Fibroblast of upper back skin (primary cell): ENCODE measurements at places on chromosomes 3 and 15.

- no peak for DNase-seq
Measured at GRCh38 chr3:20055842-20056241, 15.6 kb downstream of the KAT2B start.

GRCh38 chr3:45275006-45275704 is 49.1 kb upstream of the TMEM158 start:
- DNase-seq = no peak

- no peak for DNase-seq
Measured at GRCh38 chr3:138696666-138697370, 88.2 kb downstream of the FAIM start.

DNA sequence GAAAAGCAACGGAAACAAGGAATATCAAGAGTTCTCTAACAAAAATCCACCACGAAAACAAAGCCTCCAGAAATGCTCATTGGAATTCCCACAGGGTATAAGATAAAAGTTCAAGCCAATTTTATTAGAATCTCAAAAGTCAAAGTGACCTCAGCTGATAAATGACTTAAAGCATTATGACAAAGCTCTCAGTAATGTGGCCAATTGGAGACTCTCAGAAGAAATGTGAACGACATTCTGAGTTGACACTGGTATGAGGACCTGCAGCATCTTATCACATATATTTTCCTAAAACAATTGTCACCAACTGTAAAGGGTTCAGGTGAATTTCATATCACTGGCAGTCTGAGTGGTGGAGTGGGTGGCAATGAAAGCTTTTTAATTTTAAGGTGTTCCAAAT is 199.1 kb downstream of the FOXP1 start:
- DNase-seq = peak; percentile 39

GRCh38 chr3:143122089-143122430 is 2.5 kb downstream of the CHST2 start:
- no peak for DNase-seq

- DNase-seq = no peak
Measured at GRCh38 chr3:122825460-122825859, 30.6 kb downstream of the SLC49A4 start.

- no peak for DNase-seq
Measured at GRCh38 chr3:8486936-8487335, 14.7 kb upstream of the LMCD1 start.

- DNase-seq = peak; percentile 37
Measured at GRCh38 chr3:57646723-57647122, 46.2 kb downstream of the DENND6A start.

GRCh38 chr3:107271787-107272387 is 105.4 kb upstream of the CCDC54 start:
- peak; percentile 53 for DNase-seq

- no peak for DNase-seq
Measured at GRCh38 chr3:25648925-25649830, 15.5 kb downstream of the TOP2B start.

DNA sequence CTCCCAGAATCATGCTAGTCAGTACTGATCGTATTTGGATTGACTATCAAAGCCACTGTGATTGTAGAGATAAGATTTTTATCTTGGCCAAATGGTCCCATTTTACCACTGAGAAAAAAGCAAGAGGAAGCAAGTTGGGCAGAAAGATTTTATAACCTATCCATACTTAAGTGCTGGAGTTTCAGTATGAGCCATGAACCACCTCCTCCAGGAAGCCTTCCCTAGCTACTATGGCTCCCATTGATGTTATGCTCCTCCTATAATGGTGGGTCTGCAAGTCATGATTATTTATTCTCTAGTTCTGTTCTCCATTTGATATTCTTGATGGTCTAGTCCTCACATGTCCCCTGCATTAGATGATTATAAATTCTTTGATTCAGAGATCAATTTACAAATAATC is 6.6 kb downstream of the MEGF11 start:
- DNase-seq = no peak

DNA sequence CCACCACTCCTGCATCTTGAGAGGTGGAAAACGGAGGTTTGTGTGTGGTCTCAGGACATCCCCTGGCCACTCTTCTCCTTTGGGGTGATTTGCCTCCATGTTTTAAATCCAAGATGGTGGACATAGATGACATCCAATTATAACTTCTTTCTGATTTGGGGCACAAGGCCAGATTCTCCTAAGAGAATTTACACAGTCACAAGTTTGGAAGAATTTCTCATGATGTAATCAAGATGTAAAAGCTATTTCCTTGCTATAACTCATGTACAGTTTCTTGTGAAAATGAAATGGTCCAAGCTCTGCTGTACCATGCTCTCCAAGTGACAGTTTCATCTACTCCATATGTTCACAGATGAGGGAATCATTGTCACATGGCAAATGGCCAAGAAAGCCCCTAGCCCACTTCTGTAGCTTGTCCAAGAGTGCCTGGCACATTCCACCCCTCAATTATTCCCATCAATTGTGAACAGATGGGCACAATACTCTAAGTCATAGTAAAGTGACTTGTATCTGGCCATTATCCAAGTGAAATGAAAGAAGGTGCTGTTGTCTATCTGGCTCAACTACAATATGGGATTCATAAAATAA is 134.6 kb upstream of the ROPN1 start:
- peak; percentile 68 for DNase-seq
